NCI-H510A treated with DMSO at 0.1 percent for 48 hours (cell line): ENCODE measurements at places on chromosomes 7 and 10.
A peak's percentile ranks its signal among the peaks of the same experiment; 100 is the strongest.

- no peak for DNase-seq
Observed at GRCh38 chr10:9926881-9927280, 1090.8 kb upstream of the CELF2 start.

GRCh38 chr10:21212912-21213311, 312.6 kb downstream of the SKIDA1 start:
- no peak for DNase-seq

DNA sequence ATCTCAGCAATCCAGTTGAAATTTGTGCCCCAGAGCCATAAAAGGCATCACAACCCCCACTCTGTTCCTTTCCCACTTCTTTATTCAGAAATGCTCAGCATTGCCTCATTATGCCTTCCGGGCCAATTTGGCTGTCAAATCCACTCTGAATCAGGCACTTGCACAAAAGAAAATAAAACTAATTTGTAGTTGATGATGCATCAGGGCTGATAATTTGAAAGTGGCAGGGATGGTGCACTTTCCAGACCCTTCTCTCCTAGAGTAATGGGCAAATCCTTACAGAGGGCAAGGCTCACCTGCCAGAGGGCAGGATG, 147.9 kb upstream of the PDE1C start:
- DNase-seq = no peak

GRCh38 chr7:92797693-92798092, 38.7 kb downstream of the CDK6 start:
- DNase-seq = no peak

DNA sequence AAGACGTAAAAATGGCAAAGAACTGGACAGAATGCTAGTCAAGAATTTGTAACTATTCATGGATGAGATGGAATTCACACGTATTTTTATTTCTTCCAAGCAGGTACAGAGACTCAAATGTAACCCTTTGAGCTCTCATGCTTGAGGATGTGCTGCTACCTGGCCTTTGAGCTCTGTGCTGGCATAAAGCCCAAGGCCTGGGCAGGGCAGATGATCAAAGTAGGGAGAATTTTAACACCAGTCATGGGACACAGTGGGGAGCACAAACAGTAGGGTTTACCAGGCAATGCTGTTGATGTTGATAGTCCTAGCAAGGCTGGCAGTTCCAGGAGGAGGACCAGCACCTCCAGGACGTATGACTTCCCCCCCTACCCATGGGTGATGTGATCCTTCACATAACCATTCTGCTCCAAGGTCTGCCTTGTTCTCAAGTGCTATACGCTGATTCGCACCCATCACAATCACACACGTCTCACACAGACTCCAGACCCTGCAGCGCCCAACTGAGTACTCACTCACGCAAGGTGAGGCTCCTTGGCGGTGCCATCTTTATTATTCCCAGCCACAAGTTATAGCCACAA, 48.6 kb upstream of the DLG5 start:
- no peak for DNase-seq

DNA sequence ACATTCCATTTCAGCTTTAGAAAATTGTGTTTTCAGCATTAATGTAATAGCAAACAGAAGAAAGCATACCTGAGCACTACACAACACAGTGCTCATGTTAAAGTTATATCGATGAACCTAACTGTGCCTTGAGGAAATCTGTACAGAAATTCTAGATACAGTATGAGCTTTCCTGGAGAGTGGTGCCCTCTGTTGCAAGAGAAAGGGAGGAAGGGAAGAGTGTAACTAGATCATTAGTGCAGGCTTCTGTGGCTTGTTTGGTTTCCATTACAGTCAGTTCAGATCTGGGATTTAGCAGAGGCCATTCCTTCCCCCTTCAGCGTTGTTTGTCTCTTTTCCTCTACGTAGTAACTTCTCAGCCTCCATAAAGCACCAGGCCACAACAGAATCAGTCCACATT, 139.7 kb downstream of the HTR7 start:
- DNase-seq = no peak

- no peak for DNase-seq
Observed at GRCh38 chr10:78194050-78194449, 160.4 kb downstream of the RPS24 start.

- DNase-seq = peak; percentile 22
Observed at GRCh38 chr10:112507988-112508387, 61.0 kb downstream of the VTI1A start.
